ENCODE measurements at places on chromosomes 7 and 10.

- DNase-seq = no peak
These were observed 495.8 kb downstream of the MDFIC start for GRCh38 chr7:115417662-115418061.

DNA sequence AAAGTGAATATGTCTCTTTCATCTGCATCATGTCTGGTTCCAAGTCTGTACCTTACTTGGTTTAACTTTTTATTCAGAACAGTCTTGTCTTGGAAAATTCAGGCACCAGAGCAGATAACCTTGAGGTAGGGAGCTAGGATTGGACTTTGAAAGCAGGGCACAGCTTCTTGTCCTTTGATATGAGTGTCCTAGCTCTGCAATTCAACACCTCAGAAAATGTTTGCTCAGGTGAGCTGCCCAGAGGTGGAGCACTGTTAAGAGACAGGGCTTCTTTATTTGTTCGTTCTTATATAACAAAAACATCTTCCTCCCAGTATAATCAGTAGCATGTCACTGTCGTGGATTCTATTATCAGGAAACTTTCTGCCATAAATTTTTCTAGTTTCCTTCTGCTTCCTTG is 118.3 kb downstream of the LRRC4 start:
- DNase-seq = no peak

GRCh38 chr10:64636461-64636860 is 1115.3 kb downstream of the REEP3 start:
- DNase-seq = no peak

DNA sequence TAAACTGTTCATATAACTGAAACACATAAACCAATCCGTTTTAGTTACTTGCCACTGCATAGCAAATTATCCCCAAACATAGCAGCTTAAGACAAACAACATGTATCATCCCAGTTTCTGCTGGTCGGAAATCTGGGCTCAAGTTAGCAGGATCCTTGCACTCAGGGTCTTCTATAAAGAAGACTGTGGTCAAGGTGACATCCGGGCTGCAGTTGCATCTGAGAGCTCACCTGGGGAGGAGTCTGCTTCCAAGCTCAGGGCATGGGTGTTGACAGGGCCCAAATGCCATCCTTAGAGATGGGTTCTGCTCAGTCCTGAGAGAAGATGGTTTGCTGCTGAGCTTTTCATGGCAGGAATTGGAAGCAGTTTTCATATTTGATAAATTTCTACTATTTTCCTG is 431.2 kb downstream of the PAXIP1 start:
- no peak for DNase-seq

DNA sequence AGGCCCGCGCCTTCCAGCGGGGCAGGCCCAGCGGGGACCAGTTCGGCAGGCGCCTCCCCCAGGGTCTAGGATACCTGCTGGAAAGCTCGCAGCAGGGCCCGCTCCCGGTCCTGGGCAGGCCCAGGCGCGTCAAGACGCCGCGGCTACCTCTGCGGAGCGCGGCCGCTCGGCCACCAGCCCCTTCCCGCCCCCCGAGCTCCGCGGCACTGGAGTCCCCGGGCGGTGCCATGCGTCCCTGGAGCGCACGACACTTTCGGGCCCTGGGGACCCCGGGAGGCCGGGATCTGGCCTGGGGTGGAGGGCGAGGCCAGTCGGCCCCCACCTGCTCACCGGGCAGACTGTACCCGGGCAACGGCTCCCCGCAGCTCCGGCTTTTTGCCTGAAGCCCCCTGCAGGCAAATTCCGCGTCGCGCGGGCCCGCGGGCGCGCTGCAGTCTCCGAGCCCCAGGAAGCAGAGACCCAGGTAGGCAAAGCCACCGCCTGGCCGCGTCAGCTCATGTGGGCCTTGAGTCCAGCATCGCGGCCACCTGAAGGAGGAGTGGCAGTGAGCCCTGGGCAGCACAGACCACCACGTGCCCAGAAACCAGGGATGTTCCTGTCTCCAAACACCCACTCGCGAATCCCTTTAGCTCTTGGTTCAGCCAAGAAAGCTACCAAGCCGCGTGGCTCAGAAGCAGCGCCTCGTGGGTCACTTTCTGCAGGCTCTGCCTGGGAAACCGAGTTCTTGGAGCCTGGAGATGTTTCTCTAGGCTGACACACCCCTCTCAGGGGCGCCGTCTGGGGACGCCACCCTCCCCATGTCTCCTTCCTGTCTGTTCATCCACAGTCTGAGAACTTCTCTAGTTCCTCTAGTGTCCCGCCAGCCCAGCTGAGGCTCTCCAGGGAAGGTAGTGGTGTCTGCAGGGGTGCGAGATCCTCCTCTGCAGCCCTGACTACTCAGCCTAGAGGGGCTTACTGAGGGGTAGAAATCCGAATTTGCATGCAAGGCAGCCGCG is 46.1 kb upstream of the APBB1IP start:
- DNase-seq = no peak

All from fibroblast of mammary gland (primary cell).